Effector memory CD8-positive, alpha-beta T cell (primary cell): ENCODE measurements at places on chromosomes 1 and 21.

DNA sequence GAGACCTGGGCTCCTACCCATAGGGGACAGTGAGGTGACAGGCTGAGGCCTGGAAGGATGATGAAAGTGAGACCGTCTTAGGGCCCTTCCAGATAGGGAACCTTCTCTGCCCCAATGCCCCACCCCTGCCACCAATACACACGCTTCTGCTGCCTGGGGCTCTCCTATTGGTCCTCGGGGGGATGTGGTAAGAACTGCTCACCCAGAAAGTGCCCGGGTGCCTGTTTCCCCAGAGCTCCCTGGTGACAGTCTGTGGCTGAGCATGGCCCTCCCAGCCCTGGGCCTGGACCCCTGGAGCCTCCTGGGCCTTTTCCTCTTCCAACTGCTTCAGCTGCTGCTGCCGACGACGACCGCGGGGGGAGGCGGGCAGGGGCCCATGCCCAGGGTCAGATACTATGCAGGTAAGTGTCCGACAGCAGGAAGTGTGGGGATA, 948 bp downstream of the SEMA4A start:
- H3K4me3 ChIP-seq = peak overlapping the region; percentile 89
- peaks cover 26% of the 10 kb centered on the region for H3K36me3 ChIP-seq
- peaks cover 13% of the 10 kb centered on the region for H3K27me3 ChIP-seq
- peak overlapping the region; percentile 93 for H3K27ac ChIP-seq
- peaks cover 41% of the 10 kb centered on the region for H3K4me1 ChIP-seq
- peak; percentile 35 for DNase-seq

DNA sequence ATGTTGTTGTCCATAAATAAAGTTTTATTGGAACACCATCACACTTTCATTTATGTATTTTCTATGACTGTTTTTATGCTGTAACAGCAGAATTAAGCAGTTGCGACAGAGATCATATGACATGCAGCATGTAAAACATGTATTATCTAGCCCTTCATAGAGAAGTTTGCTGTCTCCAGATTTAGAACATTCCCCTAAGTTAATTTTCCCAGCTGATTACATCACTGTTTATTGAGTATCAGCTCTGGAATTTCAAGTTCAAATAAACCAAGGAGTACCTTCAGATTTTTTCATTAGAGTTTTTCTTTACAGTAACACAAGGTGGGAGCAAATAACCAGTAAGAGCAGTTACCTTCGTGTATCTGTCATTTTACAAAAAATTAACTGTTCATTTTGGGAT, 792.8 kb downstream of the USP25 start:
- no peaks in the 10 kb centered on the region for H3K4me1 ChIP-seq
- H3K36me3 ChIP-seq = no peaks in the 10 kb centered on the region
- DNase-seq = no peak
- no peak overlapping the region for H3K27ac ChIP-seq
- no peaks in the 10 kb centered on the region for H3K27me3 ChIP-seq

DNA sequence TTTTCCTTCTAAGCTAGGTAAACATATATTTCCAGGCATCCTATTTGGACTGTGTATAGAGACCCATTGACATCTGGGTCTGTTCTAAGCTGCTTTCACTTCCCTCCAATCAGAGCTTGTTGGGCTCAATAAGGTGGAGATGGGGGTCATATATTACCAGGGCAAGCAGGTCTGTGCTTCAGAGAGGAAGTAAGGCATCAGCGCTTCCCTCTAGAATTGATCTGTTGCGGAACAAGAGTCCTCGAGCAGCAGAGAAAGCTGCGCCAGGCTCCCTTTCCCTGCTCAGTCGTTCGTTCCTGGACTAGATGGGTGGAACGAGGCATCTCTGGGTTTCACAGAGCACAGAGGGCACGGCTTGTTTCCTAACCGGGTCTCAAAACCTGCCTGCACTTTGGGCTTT, 63.5 kb downstream of the DISC1 start:
- no peak overlapping the region for H3K27ac ChIP-seq
- no peaks in the 10 kb centered on the region for H3K36me3 ChIP-seq
- H3K27me3 ChIP-seq = no peaks in the 10 kb centered on the region
- H3K4me3 ChIP-seq = no peak overlapping the region
- no peak for DNase-seq

- no peak for DNase-seq
- peak overlapping the region; percentile 32 for H3K27ac ChIP-seq
- no peak overlapping the region for H3K4me3 ChIP-seq
- peaks cover 23% of the 10 kb centered on the region for H3K4me1 ChIP-seq
These were observed 139.4 kb downstream of the HIVEP3 start for GRCh38 chr1:41779360-41779759.

- H3K4me3 ChIP-seq = no peak overlapping the region
- H3K36me3 ChIP-seq = peaks cover 3% of the 10 kb centered on the region
- no peaks in the 10 kb centered on the region for H3K4me1 ChIP-seq
- DNase-seq = no peak
These were observed 127.4 kb upstream of the NRIP1 start for GRCh38 chr21:15192243-15192642.

DNA sequence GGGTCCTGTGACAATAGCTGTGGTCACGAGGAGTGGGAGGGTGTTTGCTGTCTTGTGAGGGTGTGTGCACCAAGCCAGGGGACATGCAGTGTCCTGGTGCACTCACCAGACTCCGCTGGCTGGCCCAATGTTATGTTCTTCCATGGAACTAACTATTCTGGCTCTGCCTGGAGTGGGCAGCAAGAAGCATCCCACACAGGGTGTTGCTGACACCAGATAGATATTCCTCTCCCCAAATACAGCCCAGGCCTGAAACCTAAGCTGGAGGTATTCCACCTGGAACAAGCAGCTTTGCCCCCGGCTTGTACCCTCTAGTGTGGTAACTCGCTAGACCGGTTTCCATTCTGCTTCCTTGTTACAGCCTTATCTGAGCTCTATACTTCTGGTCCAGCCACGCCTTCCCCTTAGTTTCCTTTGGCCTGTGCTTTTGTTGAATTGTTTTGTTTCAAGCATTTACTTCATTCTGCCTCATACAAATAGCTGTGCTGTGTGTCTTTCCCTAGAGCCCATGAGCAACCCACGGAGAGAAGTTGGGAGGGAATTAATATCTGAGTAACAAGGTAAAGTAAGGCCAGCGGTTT, 14.7 kb upstream of the LY9 start:
- peak overlapping the region; percentile 74 for H3K4me3 ChIP-seq
- DNase-seq = no peak
- H3K4me1 ChIP-seq = peaks cover 17% of the 10 kb centered on the region
- H3K27ac ChIP-seq = peak overlapping the region; percentile 47
- H3K27me3 ChIP-seq = no peaks in the 10 kb centered on the region

- H3K27ac ChIP-seq = no peak overlapping the region
- peaks cover under 1% of the 10 kb centered on the region for H3K27me3 ChIP-seq
- DNase-seq = no peak
- H3K36me3 ChIP-seq = no peaks in the 10 kb centered on the region
- no peaks in the 10 kb centered on the region for H3K4me1 ChIP-seq
These were observed 128.3 kb downstream of the LMX1A start for GRCh38 chr1:165228111-165228655.

DNA sequence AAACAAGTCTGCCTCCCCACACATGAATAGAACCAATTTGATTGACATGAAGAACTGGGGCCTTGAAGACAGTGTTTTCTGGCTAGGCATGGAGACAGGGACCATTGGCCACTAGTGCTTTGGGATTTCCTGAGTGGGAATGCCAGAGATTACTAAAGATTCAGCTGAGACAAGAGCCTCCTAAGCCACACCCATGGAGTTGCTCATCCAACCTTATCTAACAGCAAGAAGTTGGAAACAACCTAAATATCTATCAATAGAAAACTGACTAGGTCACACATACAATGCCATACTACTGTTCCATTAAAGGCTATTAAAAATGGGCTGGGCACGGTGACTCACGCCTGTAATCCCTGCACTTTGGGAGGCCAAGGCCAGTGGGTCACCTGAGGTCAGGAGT, 184.1 kb downstream of the ZBTB18 start:
- H3K4me1 ChIP-seq = no peaks in the 10 kb centered on the region
- peaks cover 35% of the 10 kb centered on the region for H3K27me3 ChIP-seq
- no peak overlapping the region for H3K4me3 ChIP-seq
- no peaks in the 10 kb centered on the region for H3K36me3 ChIP-seq
- DNase-seq = no peak

DNA sequence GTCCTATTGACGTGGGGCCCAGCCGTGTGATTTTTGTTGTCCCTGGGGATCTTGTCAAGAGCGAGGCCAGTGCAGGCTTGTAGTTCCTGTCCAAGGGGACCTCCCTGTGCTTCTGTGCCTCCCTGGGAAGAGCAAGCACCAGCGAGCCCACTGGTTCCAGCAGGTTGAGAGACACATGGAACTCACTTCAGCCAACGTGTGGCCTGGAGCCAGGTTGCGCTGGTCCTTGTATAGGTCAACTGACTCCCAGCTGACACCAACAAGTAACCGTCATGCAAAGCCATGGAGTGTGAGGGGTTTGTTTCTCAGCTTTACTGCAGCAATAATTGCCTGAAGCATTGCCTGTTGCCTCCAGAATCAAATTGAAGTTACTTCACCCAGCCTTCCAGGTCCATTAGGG, 63.0 kb downstream of the DISP3 start:
- no peak for DNase-seq
- no peak overlapping the region for H3K27ac ChIP-seq
- H3K4me3 ChIP-seq = no peak overlapping the region
- peaks cover 78% of the 10 kb centered on the region for H3K27me3 ChIP-seq
- no peaks in the 10 kb centered on the region for H3K4me1 ChIP-seq

- H3K36me3 ChIP-seq = peaks cover 33% of the 10 kb centered on the region
- peaks cover 84% of the 10 kb centered on the region for H3K27me3 ChIP-seq
- peak overlapping the region; percentile 49 for H3K4me3 ChIP-seq
- no peak overlapping the region for H3K27ac ChIP-seq
- no peak for DNase-seq
- H3K4me1 ChIP-seq = peaks cover 9% of the 10 kb centered on the region
These were observed 7.4 kb downstream of the FOXD3 start for GRCh38 chr1:63329621-63330330.

DNA sequence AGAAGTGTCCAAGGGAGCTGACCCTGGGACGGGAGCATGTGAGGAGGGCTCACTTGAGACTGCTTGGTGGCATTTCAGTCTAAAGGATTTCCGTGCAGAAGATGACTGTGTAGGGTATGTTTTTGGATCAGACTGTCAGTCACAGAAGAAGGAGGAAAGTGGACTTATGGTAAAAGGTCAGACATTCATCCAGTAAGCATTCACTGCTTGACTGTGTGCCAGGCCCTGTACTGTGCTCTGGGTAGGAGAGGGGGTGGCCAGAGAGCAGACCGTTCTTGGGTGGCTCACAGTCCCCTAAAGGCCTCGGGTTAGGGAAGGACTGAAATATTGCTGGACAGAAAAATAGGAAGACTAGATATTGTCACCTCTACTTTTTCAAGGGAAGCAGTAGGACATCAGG, 2.1 kb upstream of the SERINC2 start:
- H3K4me3 ChIP-seq = no peak overlapping the region
- H3K27ac ChIP-seq = no peak overlapping the region
- H3K27me3 ChIP-seq = peaks cover 64% of the 10 kb centered on the region
- no peak for DNase-seq
- peaks cover 5% of the 10 kb centered on the region for H3K4me1 ChIP-seq
- no peaks in the 10 kb centered on the region for H3K36me3 ChIP-seq

DNA sequence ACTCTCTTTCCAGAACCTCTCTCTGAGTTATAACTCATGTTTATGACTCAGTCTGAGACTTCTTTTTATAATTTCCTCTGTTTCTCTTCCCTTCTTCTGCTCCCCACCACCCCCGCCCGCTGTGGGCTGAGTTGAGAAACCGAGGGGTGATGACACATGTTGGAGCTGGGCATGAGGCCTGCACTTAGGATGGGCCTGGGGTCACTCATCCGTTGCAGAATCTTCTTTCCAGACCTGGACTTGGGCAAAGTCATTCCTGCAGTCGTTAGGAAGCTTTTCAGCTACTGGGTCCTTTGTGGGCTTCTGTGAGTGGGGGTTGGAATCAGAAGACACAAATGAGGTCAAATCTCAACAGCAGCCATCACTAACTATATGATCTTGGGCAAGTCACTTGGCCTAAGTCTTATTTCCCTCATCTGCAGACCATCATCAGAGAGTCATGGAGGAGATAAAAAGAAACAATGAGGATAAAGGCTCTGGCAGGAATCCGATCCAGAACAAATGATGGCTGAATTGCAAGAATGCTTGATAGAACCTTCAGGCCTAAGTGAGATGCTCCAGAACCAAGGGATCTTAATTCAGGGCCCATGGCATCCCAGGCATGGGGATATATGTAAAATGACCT, 53.4 kb downstream of the RPS6KA1 start:
- no peak for DNase-seq
- H3K27ac ChIP-seq = peak overlapping the region; percentile 68
- H3K4me1 ChIP-seq = peaks cover 19% of the 10 kb centered on the region
- H3K4me3 ChIP-seq = no peak overlapping the region

GRCh38 chr1:161810780-161811179, 44.7 kb downstream of the ATF6 start:
- H3K27ac ChIP-seq = no peak overlapping the region
- peaks cover 33% of the 10 kb centered on the region for H3K36me3 ChIP-seq
- no peak overlapping the region for H3K4me3 ChIP-seq
- DNase-seq = no peak
- no peaks in the 10 kb centered on the region for H3K27me3 ChIP-seq

- no peak for DNase-seq
- no peaks in the 10 kb centered on the region for H3K36me3 ChIP-seq
- H3K4me3 ChIP-seq = no peak overlapping the region
- H3K4me1 ChIP-seq = peaks cover 26% of the 10 kb centered on the region
These were observed 69.3 kb downstream of the MAN1A2 start for GRCh38 chr1:117436513-117436912.

- H3K27me3 ChIP-seq = peaks cover 19% of the 10 kb centered on the region
- peaks cover 19% of the 10 kb centered on the region for H3K4me1 ChIP-seq
- peaks cover 3% of the 10 kb centered on the region for H3K36me3 ChIP-seq
- no peak for DNase-seq
These were observed 34.2 kb upstream of the ETS2 start for GRCh38 chr21:38771536-38771935.

GRCh38 chr21:35885942-35886541, 174.3 kb downstream of the SETD4 start:
- H3K27me3 ChIP-seq = peaks cover 30% of the 10 kb centered on the region
- H3K4me1 ChIP-seq = no peaks in the 10 kb centered on the region
- no peak overlapping the region for H3K4me3 ChIP-seq
- H3K36me3 ChIP-seq = no peaks in the 10 kb centered on the region
- no peak for DNase-seq

DNA sequence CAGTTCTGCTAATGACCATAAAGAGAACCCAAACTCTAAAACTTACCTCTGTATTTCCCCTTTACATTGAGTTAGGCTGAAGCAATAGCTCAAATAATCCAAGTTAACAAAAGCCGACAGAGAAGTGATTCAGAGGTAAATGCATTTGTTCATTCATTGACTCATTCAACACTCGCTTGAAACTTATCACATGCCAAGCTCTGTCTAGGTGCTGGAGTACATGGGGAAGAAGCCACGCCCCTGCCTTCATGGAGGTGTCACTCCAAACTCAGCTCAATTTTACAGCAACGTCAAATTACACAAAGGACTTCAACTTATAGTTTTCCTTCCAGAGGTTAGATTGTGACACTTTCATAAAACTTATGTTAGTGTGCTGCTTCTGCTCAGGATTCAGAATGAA, 45.8 kb downstream of the SLC25A24 start:
- H3K27me3 ChIP-seq = no peaks in the 10 kb centered on the region
- no peak overlapping the region for H3K4me3 ChIP-seq

GRCh38 chr1:168966217-168966616, 140.3 kb upstream of the ATP1B1 start:
- no peak overlapping the region for H3K27ac ChIP-seq
- peaks cover 4% of the 10 kb centered on the region for H3K27me3 ChIP-seq
- H3K4me3 ChIP-seq = no peak overlapping the region
- H3K36me3 ChIP-seq = no peaks in the 10 kb centered on the region
- no peak for DNase-seq

GRCh38 chr1:53860967-53861411, 22.9 kb upstream of the NDC1 start:
- H3K4me3 ChIP-seq = no peak overlapping the region
- H3K27ac ChIP-seq = peak overlapping the region; percentile 56
- DNase-seq = peak; percentile 42
- no peaks in the 10 kb centered on the region for H3K27me3 ChIP-seq
